Glutamatergic neuron (in vitro differentiated cells): ENCODE measurements at places on chromosomes 6 and 20. TPM values are rescaled to one million over a fixed set of nuclear protein-coding genes. Genes with fewer than 3 reads are reported as not detected.

DNA sequence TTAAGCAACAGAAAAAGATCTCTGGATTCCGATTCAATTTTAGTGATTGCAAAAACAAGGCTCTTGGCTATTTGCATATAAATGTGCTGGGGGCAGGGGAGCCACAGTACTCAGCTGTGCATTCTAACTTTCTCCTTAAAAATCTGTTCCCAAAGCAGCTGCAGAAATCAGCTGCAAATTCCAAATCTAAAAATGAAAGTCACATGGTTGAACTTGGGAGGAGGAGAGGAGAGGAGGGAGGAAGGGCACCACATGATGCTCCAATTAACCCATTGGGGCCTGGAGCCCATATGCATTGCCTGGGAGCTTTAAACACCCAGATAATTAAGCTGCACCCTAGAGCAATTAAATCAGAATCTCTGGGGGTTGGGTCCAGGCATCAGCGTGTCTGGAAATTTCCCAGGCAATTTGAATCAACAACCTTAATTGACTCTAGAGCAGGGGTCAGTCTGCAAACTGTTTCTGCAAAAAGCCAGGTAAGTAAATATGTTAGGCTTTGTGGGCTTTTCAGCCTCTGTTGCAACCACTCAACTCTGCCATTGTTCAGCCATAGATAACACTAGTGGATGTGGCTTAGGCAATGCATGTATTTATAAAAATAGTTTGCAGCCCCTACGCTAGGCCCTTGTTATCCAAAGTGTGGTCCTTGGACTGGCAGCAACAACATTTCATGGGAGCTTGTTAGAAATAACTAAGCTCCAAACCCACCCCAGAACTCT lies 508.1 kb downstream of the KIF16B start:
- no peak for DNase-seq

DNA sequence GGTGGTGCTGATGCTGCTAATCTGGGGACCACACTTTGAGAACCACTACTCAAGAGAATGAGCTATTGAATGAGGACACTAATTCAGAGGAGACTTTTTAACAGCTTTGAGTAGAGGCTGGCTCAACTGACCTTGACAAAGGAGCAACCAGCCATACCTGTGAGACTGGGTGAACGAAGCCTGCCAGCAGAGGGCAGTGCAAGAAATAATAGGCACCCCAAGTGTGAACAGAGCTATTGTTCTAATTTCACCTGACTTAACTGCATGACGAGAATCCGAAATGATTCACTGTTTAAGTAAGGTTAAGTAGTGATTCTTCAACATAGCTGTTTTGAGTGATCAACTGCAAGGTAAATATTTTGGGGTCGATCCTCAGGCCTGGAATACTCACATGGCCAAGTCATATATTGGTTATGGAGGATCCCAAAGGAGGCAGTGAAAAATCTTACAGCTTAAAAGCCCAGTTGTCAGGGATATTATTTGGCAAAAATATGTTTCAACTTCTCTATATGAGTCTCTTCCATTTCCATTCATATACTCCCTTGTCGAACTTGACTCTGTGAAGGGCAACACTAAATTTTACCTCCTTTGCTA lies 550.5 kb upstream of the MARCKS start:
- DNase-seq = peak; percentile 60

HLA-DPB1 gene
- total RNA-seq = 4.7 TPM

GRCh38 chr6:145633981-145634627 lies 101.2 kb downstream of the EPM2A start:
- DNase-seq = peak; percentile 96

- no peak for DNase-seq
These were observed 104.6 kb upstream of the TNFAIP3 start for GRCh38 chr6:137762168-137763090.

- DNase-seq = no peak
These were observed 68.7 kb upstream of the CST7 start for GRCh38 chr20:24880356-24880755.

DNA sequence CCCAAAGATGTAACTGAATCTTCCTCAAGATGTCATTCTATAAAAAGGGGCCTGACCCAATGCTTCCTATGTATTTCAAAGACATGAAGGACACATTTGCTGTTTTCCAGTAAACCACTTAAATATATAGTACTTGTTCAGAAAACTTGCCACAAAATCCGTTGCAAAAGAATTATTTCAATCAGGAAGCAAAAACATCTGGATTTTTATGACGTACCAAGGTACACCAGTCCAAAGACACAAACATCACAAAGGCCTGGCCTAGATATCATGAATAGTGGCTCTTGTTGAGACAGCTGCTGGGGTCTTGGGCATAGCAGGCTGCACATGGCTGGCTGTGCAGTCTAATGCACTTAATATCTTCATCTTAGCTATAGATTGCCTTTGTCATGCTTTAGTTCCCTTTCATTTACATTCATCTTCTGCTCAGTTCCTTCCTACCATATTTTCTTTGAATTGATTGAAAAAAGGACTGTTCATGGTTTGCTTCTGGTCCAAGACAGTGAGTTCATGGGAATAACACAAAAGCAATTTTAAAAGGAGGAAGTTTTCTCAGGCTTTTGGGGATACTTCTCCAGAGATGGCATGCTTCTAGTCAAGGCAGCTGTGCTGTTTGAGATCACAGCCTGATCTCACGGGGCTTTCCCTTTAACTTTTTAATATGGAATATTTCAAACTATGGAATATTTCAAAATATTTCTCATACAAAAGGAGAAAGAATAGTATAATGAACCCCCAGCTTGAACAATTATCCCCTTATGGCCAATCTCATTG lies 44.5 kb downstream of the MYLIP start:
- no peak for DNase-seq

GRCh38 chr6:42771741-42772100 lies 10.1 kb upstream of the BICRAL start:
- no peak for DNase-seq

GRCh38 chr6:142918339-142919042 lies 26.5 kb downstream of the HIVEP2 start:
- DNase-seq = no peak

DNA sequence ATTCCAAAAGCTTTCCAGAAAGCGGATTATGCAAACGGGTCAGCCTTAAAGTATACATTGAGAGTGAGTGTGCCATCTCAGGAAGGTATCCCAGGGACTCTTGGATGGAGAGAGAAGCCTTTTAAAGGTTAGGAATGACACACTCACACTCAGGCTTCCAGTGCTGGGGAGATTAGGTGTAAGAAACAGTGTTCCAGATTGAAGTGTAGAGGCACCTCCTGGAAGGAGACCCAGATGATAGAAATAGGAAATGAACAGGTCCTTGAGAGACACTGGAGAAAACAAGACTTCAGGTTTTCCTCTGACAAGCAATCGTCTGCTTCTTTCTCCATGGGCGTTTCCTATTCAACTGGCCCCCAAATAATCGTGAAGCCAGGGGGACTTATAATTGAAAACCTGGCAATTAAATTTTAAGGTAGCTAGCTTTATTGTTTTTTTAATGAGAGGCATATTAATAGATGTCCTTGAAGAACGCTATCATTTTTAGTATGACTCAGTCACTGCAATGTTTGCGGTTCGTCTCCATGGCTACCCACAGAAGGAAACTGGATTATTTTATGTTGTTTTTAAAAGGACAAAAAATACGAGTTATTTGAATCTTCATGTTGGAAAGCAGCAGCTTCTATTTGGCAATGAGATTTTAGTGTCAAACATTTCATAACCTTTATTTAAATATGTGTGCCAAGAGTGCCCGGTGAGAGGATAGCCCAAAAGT lies 85.3 kb downstream of the TRMT6 start:
- no peak for DNase-seq

DNA sequence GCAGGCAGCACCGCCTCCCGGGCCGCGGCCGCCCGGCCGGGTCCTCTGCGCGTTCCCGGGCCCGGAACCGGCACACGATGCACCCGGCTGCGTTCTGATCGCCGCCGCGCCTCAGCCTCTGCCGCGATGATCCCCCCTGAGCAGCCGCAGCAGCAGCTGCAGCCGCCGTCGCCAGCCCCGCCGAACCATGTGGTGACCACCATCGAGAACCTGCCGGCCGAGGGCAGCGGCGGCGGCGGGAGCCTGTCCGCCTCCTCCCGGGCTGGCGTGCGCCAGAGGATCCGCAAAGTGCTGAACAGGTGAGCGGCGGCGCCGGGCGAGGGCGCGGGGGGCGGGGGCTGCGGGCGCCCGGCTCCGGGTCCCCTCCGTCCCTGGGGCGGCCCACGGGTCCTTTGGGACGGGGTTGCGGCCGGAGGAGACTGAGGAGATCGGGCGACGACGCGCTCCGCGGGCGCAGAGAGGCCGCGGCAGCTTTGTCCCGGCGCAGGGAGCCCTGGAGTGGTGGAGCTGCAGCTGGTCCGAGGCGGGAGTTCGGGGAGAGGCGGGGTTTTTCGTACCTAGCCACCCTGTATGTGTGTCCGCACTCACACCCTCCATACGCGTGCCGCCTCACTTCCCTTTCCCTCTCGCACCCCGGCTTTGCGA lies 659 bp downstream of the SLC35F1 start:
- DNase-seq = peak; percentile 71

DNA sequence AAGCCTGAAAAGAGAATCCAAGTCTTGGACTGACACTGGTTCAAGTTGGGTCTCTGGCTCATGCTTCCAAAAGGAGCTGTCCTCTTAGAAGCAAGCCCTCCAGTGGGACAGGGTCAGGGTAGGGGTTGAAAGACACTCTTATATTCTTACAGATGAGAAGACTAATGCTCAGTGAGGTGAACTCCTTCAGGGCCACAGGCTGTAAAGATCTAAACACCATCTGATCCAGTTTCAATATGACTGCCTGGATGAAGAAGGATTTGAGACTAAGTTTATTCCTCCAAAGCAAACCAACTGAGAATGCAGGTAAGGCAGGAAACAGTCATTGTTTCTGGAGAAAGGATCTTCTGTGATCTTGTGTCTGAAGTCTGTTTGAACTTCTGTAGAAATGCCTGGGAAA lies 99.0 kb upstream of the TAB2 start:
- DNase-seq = no peak

ECT2L gene
- total RNA-seq = 2.7 TPM

GRCh38 chr20:52179331-52180179 lies 12.0 kb downstream of the ZFP64 start:
- DNase-seq = no peak

GRCh38 chr6:111774346-111774703 lies 98.9 kb downstream of the FYN start:
- DNase-seq = no peak

SMIM29 gene
- total RNA-seq = 54.7 TPM

GRCh38 chr6:102841060-102841459 lies 1447.6 kb downstream of the GRIK2 start:
- DNase-seq = no peak

DNA sequence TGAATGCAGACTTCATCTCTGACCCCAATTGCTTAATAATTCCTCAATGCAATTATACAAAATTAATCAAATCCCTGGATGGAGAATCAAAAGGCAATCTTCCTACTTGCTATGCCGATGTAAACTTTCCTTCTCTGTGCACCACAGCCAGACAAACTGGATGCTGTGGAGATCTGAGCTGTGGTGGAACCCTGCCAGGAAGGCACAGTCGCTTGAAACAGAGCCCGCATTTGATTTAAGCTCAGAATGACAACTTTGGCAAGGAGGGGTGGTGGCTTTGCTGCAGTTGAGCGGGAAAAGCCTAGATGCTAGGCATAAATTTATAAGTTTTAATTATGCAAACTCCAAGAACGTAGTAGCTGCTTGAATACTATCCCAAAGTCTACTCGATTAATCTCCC lies 190.8 kb downstream of the MTFR2 start:
- no peak for DNase-seq

DNA sequence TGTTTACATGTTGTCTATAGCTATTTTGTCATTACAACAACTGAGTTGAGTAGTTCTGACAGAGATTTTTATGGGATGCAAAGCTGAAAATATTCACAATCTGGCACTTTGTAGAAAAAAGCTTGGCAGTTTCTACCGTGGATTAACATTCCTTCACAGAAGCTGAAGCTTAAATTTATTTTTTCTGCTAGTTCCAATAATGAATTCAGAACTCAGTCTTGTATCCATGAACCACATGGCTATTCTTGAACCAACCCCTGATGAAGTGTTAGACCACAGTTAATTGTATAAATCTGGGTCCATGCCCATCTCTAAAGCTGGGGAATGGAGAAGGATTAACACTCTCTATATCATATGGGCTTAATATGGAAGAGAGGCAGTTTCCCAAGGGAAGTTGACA lies 743.8 kb upstream of the FLRT3 start:
- DNase-seq = no peak

GRCh38 chr20:57781901-57782300 lies 72.1 kb upstream of the PMEPA1 start:
- DNase-seq = no peak

GRCh38 chr20:44756956-44757355 lies 11.3 kb downstream of the KCNK15 start:
- DNase-seq = no peak

GRCh38 chr6:12333128-12333527 lies 43.0 kb downstream of the EDN1 start:
- DNase-seq = no peak

DNA sequence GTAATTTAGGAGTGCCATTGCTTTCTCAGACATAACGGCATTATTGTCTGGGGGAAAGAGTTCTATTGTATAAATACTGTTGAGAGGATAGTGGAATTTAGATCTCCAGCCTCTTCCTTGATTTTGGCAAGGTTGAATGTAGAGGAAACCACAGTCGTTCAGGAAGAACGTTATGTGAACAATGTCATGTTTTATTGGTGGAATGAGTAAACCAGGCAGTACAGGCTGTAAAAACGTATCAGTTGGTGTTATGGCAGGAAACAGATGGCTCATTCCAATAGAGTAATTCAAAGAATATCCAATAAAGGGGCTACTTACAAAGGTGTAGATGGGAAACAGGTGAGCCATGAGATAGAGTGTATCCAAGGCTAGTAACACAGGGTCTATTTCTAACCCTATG lies 123.6 kb upstream of the SLC35B3 start:
- DNase-seq = no peak

DNA sequence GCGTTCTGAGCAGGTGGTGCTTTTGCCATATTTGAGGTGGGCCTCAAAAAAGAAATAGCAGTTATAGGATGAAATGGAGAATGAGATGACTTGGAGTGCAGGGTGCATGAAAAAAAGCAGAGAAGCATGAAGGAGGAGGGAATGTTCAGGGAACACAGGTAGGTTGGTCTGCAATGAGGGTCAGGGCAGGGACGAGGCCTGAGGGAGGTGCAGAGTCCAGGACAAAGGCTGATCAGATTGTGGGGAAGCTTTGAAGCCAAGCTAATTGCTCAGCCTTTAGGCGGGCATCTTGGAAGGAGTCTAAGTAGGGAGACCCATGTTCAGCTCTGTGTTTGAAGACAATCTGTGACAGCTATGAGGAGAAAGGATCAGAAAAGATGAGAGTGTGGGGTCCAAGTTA lies 12.0 kb downstream of the TRAM2 start:
- DNase-seq = no peak

DNA sequence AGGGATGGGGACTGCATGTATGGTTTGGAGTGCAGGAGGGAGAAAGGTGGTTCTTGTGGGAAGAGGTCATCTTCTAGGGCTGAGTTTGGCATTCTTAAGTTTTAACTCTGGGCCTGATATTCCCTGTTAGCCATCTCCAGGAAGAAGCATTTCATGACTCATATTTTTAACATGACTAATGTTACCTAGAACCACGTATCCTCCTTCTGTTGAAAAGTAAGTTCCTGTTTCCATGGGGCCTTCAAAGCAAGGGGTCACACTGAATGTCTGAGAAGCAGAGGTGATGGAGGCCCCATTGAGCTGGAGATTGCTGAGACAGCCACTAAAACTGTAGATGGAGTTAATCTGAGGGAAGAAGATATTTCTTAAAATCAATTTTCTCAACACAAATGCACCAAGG lies 30.2 kb downstream of the FAM229B start:
- no peak for DNase-seq

MUC22 gene
- not detected for total RNA-seq
